Motor neuron (in vitro differentiated cells): ENCODE measurements at places on chromosomes 1 and 21. TPM values are rescaled to one million over a fixed set of nuclear protein-coding genes. Genes with fewer than 3 reads are reported as not detected.
A peak's percentile ranks its signal among the peaks of the same experiment; 100 is the strongest.

OR2L5 gene
- total RNA-seq = 0.38 and 0.58 TPM in 2 replicates

CD244 gene
- not detected in 2 replicates for total RNA-seq

CRNN gene
- total RNA-seq = 0.38 TPM in 1 of 2 replicates, not detected in the other

PEX10 gene
- total RNA-seq = 23.5 and 23.6 TPM in 2 replicates

MYOM3 gene
- total RNA-seq = 1.1 and 1.2 TPM in 2 replicates

OR2T27 gene
- total RNA-seq = not detected in 2 replicates

OR6K3 gene
- 0.35 TPM in 1 of 2 replicates, not detected in the other for total RNA-seq

- no peak for ATAC-seq
Observed at GRCh38 chr1:74328851-74329250, 93.7 kb downstream of the TNNI3K start.

GRCh38 chr1:115437196-115437595, 99.1 kb upstream of the NGF start:
- no peak for ATAC-seq

DNA sequence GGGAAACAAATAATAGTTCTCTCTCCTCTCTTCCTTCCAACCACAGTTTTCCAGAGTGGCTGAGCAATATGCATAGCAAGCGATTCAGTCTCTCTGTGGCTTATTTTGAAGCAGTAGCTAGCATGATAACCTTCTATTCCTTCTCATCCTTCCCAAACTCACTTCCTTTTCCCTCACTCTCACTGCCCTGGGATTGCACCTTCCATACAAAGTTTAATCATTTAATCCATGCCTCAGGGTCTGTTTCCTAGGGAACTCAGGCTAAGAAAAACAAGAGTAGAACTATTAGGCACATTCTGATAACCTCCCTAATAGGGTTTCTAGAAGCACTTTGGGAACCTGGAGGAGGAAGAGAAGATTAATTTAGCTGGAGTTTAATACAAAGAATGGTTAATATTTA, 97.7 kb upstream of the S1PR1 start:
- peak; percentile 66 for ATAC-seq

- no peak for ATAC-seq
Observed at GRCh38 chr1:228194921-228195812, 12.7 kb upstream of the OBSCN start.

DNA sequence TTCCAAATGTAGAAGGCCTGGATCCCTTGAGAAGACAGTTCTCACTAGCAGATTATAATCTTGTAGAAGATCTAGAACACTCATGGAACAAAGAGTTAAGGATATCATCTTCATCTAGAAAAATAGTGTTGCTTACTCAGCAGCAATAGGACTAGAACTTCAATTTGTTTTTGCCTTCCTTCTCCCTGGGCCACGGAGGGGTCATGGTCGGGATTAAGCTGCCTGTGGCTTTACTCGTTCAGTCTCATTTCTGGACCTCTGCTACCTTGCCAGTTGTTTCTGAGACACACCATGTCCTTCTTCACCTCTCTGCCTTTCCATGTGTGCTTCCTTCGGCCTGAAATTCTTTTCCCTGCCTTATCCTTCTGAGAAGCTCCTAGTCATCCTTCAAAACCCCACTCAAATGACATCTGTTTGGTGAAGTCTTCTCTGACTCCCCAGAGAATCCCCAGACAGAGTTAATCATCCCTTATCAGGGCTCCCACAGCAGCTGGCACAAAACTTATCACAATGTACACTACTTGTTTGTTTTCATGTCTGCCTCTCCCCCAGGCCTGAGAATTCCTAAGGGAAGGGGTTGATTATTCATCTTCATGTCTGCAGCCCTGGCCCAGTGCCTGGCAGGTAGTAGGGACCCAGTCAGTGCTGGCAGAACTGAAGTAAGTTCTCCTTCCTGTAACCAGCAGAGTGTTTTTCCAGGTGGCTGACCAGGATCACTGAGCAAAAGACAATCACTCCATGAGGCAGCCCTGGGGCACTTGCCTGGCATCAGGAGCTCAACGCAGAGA, 15.5 kb upstream of the SNX27 start:
- ATAC-seq = no peak

- no peak for ATAC-seq
Observed at GRCh38 chr1:79388694-79389361, 382.3 kb upstream of the ADGRL4 start.

GRCh38 chr1:41354956-41355355, 6.3 kb upstream of the FOXO6 start:
- no peak for ATAC-seq
